Neural crest cell (in vitro differentiated cells): ENCODE measurements at places on chromosomes 5 and 9. TPM values are rescaled to one million over a fixed set of nuclear protein-coding genes. Genes with fewer than 3 reads are reported as not detected.

Gene BASP1
- 99.5 and 100 TPM in 2 replicates for total RNA-seq

Gene GPR151
- total RNA-seq, result not detected in 2 replicates

- no peak for DNase-seq
These were observed 31.6 kb downstream of the ADGRV1 start for GRCh38 chr5:90590170-90590569.

GRCh38 chr9:88460587-88461332 is 72.5 kb downstream of the SPIN1 start:
- no peak for DNase-seq

DNA sequence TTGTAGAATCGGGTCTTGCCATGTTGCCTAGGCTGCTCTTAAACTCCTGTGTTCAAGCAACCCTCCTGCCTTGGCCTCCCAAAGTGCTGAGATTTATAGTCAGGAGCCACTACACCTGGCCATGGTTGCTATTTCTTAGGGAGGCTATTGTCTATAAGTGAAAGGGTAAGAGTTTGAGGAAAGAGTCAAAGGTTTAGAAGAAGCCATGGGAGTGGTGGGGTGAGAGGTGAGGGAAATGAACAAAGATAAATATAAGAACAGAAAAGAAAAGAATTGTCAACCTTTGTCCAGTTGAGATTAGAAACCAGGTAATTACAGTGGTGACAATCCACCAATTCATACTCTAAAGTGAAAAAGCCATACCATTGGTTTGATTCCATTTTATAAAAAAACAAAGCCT is 32.6 kb upstream of the RANBP6 start:
- no peak for DNase-seq

DNA sequence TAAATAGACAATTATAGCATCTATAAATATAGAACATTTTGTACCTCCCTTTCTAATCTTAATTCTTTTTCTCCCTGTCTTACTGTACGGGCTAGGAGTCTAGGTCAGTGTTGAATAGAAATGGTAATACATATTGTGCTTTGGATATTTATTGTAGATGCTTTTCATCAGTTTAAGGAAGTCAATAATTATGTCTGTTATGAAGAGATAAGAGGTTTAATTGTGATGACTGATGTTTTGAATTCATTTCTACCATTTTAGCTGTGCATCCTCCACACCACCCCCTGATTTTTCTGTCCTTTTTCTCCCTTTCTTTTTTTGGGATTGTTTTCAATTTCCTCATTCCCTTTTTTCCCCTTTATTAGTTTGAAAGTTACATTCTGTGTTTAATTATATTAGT is 95.8 kb downstream of the DOCK2 start:
- no peak for DNase-seq

GRCh38 chr9:88011005-88011766 is 36.9 kb upstream of the CDK20 start:
- no peak for DNase-seq

GRCh38 chr9:126638571-126639132 is 24.9 kb downstream of the LMX1B start:
- no peak for DNase-seq

DNA sequence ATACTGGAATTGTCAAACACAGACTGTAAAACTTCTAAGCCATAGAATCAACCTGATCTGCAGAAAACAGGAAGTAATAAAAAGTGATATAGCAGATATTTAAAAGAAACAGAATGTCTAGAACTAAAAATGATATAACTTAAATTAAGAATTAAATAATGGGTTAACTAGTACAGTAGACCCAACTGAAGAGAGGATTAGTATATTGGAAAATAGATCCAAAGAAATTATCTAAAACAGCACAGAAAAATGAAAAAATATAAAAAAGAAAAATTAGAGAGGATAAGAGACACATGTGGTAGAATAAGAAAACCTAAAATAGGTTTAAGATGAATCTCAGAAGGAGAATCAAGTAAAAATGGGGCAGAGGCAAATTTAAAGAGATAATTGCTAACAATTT is 219.9 kb downstream of the SEMA6A start:
- no peak for DNase-seq
